CD4-positive, alpha-beta T cell treated with Interleukin-21 for 1 hour (primary cell): ENCODE measurements at places on chromosomes 3 and 15.

- no peak for DNase-seq
These were observed 1194.6 kb downstream of the ZPLD1 start for GRCh38 chr3:103629391-103629790.

- no peak for DNase-seq
These were observed 81.5 kb upstream of the KCNMB2 start for GRCh38 chr3:178454726-178455125.

- no peak for DNase-seq
These were observed 227.6 kb upstream of the TBC1D5 start for GRCh38 chr3:17969985-17970568.

DNA sequence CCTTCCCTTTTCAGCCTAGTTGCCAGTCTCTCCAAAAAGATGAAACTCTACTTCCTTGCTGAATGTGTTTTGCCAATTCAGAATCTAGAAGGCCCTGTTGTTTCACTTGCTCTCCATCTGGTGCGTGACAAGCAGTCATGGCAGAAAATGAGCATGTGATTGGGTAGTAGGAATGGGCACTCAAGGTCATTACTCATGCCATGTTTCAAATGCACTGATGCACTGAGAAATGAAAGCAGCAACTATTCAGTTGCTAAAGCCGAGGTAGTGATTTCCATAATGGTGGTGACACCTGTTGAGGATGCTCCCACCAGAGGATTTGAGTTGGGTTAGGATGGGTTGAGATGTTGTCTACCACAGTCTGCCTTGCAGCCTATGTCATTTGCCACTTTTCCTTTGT is 12.7 kb downstream of the ZBTB38 start:
- no peak for DNase-seq

DNA sequence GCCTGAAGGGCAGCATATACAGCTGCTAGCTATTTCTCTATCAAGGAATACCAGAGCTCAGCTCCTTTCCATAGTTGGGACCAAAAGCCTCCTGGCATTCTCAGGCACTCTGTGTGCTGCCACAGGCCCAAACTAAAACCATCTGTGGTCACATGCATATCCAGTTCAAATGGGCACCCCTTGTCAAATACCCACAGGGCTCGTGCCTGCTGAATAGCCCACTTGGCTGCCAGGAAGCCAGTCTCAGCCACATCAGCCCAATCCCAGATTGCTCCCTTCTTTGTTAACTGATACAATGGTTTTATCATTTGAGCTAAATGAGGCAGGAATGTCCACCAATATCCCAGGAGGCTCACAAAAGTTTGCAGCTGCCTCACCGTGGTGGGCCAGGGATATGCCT is 13.9 kb downstream of the CCRL2 start:
- no peak for DNase-seq

DNA sequence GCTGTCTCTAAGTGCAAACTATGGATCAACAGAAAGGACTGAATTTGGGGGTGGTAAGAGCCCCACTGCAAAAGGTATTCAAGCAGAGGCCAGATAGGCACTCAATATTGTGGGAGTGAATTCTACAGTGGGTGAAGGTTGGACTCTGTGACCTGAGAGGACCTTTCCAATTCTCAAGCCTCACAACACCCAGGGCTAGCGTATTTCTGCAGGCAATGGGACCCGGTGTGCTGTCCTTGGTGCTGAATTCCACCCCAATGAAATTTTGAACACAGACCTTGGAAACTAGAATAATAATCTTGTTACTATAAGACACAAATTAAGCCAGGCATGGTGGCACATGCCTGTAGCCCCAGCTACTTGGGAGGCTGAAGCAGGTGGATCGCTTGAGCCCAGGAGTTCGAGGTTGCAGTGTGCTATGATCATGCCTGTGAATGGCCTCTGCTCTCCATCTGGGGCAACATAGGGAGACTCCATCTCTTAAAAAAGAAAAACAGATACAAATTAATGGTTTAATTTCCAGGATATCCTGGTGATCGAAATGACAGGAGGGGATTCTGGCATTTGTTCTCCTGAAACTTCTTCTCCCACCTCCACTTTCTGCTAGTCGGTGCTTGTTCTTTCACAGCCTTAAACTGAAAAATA is 135.4 kb downstream of the RAB11A start:
- no peak for DNase-seq

DNA sequence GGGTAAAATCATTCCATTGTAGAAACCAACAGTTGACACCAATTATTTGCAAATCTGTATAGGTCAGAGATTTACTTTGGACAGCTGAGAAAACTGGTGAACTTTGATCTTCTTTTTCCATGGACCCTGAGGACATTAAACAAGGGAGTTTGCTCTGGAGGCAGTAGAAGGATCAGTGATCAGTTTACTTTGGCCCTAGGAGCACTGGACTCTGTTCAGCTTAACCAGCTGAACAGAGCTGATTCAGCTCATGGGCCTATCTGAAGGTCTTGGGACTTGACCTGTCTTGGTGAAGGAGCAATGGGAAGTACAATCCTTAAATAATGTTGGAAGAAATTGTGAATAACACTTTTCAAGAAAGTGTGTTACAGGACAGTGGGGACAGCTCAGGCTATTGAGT is 15.2 kb upstream of the TF start:
- DNase-seq, result no peak

DNA sequence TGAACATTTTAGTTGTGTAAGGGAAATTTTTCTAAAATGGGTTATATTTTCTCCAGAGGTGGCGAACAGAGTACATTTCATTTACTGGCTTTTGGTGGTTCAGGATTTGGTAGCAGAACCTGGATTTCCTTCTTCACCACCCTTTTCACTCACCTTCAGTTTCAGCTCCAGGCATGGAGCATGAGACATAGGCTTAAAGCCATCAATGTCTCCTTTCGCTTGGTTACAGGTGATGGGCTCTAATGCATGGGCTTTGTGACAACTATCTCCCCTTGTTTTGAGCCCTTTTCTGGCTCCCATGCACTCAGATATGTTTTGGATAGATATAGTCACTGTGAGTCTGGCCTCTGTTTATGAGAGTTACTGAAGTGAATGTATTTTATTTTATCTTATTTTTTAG is 96.6 kb upstream of the ANKRD28 start:
- no peak for DNase-seq

- DNase-seq, result no peak
These were observed 30.5 kb upstream of the CACNA2D2 start for GRCh38 chr3:50533807-50534461.

GRCh38 chr15:38992930-38993329 is 428.3 kb upstream of the RASGRP1 start:
- no peak for DNase-seq

DNA sequence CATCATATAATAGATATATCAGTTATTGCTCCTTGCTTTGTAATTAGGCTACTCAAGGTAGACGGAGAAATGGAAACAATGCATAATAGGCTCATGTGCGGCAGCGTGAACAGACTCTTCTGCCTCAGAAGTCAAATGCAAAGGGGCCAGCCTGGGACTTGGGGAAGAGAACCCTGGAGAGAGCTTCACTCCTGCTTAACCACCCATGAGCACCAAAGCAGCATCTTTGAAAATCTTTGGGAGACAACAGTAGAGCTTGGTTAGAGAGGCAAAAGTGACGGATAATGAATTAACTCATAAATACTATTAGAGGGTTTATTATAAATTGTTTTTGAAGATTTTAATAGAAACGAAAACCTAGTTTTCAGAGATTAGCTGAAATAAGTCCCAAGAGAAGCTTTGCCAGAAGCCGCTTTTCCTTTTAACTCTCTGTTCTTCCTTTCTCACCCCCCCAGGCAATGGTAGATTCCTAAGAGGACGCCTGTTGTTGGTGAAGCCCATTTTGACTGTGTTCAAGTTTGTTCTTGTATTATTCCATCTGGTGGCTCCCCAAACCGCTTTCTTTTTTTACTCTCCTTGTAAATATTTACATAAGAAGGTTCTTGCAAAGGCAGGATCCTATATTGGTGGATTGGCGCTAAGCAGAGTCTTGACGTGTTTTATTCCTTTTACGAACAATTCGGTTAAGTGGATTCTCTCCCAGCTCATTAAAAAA is 196.0 kb upstream of the TPRG1 start:
- DNase-seq, result no peak

- DNase-seq, result no peak
These were observed 61.8 kb downstream of the HACD2 start for GRCh38 chr3:123523023-123523412.

- no peak for DNase-seq
These were observed 4.5 kb upstream of the DNAH1 start for GRCh38 chr3:52311576-52312119.

GRCh38 chr3:195103623-195104022 is 167.3 kb downstream of the XXYLT1 start:
- DNase-seq, result no peak

DNA sequence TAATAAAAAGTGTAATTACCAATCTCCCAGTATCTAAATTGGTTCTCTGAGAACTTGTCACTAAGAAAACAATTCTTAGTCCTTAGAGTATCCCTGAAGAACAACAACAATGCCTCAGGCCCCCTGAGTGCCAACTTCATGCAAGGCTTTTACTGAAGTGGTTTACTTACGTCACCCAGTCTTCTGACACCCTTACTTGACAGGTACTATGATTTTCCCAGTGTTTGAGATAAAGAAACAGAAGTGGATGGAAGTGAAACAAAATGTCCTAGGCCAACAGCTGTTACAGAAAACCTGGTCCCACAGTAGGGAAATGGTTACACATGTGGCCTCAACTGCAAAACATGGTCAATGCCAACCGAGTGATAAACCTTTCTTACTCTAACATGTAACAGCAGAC is 331.1 kb downstream of the FOXP1 start:
- no peak for DNase-seq

DNA sequence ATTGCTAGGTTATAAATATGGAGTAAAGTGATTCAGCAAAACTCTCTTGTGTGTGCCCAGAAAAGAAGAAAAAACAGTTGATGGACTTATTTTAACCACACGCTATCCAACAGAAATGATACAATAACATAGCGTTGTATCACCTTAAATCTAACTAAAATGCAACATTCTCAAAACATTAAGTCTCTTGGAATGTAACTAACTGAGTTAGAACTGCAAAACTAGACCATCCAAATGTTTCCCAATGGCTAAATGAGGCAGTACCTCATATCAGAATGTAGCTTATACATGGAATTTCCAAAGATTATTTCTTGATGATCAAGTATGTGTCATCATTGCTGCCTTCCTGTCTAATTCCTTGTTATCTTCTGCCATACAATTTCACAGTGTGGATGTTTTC is 187.9 kb downstream of the CNTN3 start:
- DNase-seq, result no peak

GRCh38 chr3:59885899-59886400 is 836.1 kb upstream of the CFAP20DC start:
- DNase-seq, result no peak

- DNase-seq, result peak; percentile 44
These were observed 59.3 kb upstream of the CHMP2B start for GRCh38 chr3:87167628-87168456.

DNA sequence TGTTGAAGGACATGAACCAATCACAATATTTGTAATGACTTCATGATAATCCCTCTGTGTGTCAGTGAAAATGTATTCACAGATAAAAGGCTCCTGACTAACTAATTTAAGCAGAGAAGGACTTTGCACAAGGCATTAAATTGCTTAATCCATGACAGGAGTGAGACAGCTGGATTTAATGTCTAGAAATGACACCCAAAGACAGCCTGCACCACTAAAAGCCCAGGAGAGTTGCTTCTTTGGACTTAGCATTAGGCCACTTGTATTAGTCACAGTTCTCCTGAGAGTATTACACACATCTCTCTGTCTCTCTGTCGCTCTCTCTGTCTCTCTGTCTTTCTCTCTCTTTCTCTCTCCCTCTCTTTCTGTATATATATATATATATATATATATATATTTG is 180.4 kb downstream of the GOLGA8K start:
- no peak for DNase-seq

- DNase-seq, result no peak
These were observed 55.1 kb upstream of the SLC25A26 start for GRCh38 chr3:66165660-66166059.

- DNase-seq, result no peak
These were observed 221.8 kb downstream of the ZIC1 start for GRCh38 chr3:147630921-147631415.

DNA sequence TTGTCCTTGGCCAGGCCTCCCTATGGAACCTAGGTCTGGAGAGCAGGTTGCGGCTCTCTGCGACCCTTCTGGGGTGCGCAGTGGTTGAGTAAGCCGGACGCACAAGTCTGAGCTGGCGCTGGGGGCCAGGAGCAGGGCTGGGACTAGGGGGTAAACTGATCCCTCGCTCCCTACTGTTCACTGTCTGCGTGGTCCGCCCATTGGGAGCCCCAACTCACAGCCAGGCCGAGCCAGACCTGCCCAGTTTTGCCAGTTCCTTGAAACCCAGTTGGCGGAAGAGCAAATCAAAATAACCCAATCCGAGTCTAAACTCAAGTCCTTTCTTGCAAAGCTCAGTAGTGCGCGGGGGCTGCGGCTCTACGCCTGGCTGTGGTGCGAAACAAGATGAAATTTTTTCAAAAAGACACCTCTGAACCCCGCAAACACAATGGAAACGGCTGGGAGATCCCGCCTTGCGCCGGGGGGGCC is 17.5 kb downstream of the RGMA start:
- no peak for DNase-seq

DNA sequence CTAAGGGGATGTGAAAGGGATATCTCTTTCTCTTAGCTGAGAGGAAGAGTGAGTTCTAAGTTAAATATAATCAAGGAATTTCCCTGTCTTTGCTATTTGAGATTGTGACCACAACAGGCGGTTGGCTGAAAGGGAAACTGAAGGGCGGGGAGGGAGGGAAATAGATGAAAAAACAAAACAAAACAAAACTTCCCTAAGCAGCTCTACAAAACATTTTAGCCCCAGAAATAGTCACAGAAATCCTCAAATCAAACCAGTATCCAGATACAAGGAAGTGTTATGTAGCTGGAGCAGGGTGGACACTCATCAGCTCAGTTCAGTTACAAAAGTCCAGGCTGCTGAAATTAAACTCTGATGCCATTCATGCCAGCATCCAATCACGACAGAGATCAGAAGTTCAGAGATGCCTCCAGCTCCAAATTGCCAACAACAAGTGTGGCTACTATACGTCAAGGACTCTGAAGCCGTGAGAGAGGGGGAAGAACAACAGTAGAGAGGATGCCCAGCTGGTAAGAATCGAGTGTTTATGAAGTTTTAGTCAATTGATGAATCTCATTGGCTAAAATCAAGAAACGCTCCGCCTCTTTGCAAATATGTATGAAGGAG is 319 bp upstream of the TP63 start:
- DNase-seq, result peak; percentile 21

- DNase-seq, result no peak
These were observed 17.8 kb downstream of the TLE3 start for GRCh38 chr15:70079888-70080287.

- DNase-seq, result no peak
These were observed 12.5 kb upstream of the SKIL start for GRCh38 chr3:170344971-170345370.

DNA sequence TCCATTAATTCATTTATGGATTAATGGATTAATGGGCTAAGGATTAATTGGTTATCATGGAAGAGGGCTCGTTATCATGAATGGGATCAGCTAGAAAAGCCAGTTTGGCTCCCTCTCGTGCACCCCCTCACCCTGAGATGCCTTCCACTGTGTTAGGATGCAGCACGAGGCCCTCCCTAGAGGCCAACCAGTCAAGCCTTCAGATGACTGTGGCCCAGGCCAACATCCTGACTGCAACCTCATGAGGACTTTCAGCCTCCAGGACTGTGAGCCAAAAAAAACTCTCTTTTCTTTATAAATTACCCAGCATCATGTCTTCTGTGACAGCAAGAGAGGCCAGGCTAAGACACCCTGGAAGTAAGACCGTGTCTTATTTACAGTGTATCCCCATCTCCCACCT is 9.0 kb downstream of the EFCAB12 start:
- DNase-seq, result no peak

- no peak for DNase-seq
These were observed 1.0 kb upstream of the RYR3 start for GRCh38 chr15:33309602-33310276.

- DNase-seq, result no peak
These were observed 107.7 kb upstream of the EIF1B start for GRCh38 chr3:40201770-40202169.
